ENCODE measurements at places on chromosomes 3 and 15.

DNA sequence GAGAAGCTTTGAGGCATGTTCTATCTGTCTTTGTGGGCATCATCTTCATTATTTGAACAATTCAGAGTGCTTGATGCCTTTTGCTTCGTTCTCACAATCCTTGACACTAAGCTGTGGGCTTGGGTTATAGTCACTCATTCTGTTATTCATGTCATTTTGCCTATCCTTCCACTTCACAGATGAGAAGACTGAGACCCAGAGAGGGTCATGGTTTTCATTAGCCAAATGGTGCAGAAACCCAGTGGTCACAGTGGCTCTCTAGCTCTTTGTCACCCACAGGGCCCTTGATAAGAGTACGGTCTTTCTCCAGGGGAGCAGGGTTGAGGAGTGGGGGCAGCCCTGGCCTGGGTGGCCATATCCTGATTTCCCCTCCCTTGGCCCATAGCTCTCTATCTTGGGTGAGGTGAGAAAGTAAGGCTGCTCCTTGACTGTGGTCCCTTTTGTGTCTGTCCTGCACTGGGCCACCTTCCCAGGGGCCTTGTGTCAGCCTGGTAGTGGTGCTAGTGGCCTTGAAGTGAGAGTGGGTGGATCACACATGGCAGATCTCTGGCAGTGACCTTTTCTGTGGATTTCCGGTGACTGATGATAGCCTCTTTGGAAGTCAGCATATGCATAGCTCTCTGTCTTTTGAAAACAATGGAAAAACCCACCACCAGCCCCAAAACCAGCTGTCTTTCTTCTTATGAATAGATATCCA, 130.1 kb downstream of the IGF1R start:
- no peak for DNase-seq

DNA sequence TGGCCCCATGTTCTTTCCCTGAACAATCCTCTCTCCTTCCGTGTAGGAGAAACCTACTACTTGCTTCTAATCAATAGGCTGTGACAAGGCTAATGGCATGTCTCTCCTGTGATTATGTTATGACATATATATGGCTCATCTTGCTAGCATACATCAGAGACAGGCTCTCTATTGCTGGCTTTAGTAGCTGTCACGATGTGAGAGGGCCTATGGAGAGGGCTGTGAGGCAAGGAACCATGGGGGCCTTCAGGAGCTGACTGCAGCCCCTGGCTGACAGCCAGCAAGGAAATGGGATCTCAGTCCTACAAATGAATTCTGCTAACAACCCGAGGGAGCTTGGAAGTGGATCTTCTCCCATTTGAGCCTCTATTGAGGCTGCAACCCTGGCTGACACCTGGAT, 96.3 kb downstream of the EOMES start:
- DNase-seq: no peak

DNA sequence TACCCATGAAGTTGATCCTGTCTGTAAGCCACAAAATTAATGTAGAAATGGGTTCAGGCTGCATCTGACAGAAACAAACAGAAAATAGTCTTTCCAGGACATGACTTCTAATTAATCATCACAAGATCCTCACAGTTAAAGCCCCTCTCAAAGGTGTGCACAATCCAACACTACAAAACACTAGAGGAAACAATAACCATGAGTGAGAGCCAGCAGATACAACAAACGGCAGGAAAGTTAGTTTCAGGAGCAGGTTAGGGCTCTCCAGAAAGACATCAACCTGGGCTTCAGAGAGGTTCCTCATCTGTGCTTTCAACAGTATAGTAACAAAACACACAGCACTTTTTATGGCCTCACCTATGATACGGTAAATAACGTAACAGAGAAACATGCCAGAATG, 42.8 kb downstream of the DPH3 start:
- no peak for DNase-seq

DNA sequence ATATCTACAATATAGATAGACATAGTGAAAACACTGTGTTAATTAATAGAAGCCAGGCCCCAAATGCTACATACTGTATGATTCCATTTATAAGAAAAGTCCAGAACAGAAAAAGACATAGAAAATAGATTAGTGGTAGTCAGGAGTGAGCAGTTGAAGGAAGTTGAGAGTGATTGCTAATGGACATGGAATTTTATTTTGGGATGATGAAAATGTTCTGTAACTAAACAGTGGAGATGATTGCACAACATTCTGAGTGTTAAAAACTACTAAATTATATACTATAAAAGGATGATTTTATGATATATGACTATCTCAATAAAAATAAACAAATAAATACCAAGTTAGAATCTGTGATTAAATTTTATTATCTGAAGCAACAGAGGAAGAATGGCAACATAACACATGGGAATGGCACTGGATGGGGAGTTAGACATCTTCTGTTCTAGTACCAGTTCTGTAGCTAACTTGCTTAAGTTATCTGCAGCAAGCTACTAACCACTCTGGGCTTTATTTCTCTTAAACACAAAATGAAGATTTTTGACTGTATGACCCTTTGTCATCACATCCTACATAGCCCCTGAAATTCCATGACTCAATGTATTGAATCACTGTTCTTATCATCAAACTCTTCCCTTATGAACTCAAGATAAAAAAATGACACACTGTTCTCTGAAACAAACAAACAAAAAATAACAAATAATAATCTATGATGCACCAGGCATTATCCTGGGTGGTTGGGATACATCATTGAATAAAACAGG, 612.7 kb downstream of the TBL1XR1 start:
- no peak for DNase-seq

GRCh38 chr3:35777563-35778554, 138.5 kb downstream of the ARPP21 start:
- no peak for DNase-seq

GRCh38 chr3:42827654-42828053, 18.4 kb downstream of the ACKR2 start:
- no peak for DNase-seq

GRCh38 chr3:62873761-62874710, 1.2 kb downstream of the CADPS start:
- no peak for DNase-seq

GRCh38 chr15:61777689-61778088, 282.6 kb downstream of the VPS13C start:
- DNase-seq: no peak

DNA sequence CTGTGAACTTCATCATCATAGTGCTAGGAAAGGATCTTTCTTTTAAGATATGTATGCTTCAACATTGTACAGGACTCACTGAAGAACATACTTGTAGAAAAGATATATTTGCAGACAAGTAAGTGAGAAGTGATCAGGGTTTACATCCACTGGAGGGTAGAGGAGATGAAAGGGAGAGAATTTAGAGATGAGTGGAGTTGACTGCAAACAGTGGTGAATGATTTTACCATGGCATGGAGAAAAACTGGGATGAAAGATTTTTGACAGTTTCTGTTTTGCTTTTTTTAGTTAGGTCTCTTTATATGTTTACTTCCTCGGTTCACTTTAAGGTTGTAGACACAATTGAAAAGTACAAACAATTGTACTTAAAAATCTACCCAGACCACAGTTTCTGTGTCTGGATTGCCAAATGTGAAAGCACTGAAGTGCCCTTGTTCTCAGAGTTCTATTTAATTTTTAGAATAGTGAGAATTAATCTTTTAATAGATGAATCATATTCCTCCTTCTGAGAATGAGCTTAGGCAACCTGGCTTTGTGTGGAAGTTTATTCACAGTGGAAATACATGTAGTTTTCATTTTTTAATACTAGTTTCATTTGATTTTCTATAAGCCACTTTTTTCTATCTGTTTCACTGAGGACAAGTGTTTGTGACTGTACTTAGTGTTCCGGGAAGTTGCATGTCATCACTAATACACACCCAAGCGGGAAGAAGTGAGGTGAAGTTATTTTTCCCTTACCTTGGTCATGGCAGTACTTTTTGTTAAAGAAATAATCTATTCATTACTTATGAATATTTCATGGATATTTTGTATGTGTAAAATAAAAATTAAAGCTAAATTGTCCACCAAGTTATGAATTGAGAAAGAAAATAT, 1.8 kb upstream of the GPR171 start:
- no peak for DNase-seq

DNA sequence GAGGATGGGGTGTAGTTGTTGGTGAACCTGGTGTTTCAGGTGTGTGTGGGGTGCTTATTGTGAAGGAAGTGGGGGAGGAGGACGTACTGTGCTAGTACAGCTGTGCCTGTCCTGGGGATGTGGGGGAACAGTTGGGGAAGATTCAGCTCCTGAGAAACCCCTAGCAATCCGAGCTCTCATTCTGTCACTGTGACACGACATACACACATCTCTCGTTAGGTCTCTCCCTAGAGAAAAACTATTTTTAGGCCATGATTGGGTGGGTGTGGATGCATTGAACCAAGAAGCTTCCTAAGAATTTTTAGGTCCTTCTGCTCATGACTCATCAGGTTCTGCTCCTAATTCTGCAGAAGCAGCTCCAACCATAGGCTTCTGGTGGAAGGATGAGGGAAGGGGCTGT, 54.3 kb downstream of the SLC30A4 start:
- DNase-seq: no peak

DNA sequence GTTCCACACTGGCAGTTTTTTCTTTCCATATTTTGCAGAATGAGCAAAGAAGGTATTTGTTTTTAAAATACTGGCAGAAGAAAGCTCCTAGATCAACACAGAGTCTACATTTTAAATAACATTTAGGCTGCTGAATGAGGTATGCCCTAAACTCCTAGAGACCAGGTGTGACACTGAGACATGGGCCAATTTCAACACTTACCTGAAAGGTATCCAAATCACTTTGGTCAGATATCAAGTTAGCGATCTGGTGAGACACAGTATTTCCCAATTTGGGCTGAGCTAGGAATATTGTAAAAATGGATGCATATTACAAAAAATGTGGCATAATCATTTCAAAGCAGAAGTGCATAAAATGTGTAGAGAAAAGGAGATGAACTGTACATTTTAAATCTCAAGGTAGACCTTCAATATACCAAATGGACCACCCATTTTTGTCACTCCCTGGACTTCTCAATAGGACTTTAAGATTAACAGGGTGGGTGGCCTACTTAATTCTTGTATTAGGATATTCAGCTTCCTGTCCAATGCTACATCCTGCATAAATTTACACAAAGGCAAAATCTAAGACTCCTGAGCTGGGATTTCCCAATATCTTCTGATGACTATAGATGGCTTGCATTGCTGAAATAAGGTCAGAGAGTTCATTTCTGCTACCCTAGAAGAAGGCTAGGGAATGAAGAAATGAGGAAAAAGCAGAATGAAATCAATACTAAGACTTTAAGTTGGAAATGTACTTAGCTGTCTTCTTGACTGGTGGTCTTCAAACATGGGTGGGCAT, 487.8 kb downstream of the FOXP1 start:
- no peak for DNase-seq

DNA sequence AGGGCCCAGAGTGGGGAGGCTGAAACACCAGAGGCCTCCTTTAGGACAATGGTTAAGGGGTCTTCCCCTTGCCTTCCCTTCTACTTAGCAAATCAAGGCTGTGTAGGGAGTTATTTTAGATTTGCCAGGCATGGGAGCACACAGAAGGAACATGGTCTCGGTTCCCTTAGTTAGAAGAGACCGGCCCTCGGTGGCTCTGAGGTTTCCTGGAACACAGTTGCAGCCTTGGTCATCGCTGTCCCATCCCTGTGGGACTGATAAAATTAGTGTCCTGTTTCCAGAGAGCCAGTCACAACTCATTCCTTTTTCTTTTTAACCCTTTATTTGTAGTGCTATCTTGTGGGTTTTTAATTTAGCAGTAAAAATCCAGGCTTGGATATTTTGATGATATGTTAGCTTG, 81.4 kb downstream of the CRTC3 start:
- DNase-seq: no peak

- no peak for DNase-seq
These were observed 628.6 kb upstream of the CCDC54 start for GRCh38 chr3:106748472-106749262.

DNA sequence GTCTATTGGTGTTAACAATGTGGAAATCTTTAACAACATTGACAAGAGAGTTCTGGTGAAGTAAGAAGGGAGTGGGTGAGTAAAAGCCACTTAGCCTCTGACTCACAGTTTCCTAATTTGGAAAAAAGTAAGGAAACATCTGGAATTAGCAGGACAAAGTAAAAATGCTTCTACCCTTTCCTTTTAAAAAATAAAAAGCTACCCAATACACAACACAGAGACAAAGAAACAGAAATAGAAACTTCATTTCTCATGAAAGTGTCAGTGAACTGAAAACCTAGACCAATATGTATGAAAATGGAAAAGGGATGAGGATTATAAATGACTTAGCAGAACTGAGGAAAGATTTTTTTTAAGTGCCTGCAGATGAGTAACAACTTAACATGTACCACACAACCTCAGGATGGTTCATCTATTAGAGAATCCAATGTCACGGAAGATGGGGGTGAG, 65.4 kb downstream of the SSR3 start:
- DNase-seq: no peak

GRCh38 chr3:87624860-87625259, 348.5 kb upstream of the POU1F1 start:
- DNase-seq: no peak

DNA sequence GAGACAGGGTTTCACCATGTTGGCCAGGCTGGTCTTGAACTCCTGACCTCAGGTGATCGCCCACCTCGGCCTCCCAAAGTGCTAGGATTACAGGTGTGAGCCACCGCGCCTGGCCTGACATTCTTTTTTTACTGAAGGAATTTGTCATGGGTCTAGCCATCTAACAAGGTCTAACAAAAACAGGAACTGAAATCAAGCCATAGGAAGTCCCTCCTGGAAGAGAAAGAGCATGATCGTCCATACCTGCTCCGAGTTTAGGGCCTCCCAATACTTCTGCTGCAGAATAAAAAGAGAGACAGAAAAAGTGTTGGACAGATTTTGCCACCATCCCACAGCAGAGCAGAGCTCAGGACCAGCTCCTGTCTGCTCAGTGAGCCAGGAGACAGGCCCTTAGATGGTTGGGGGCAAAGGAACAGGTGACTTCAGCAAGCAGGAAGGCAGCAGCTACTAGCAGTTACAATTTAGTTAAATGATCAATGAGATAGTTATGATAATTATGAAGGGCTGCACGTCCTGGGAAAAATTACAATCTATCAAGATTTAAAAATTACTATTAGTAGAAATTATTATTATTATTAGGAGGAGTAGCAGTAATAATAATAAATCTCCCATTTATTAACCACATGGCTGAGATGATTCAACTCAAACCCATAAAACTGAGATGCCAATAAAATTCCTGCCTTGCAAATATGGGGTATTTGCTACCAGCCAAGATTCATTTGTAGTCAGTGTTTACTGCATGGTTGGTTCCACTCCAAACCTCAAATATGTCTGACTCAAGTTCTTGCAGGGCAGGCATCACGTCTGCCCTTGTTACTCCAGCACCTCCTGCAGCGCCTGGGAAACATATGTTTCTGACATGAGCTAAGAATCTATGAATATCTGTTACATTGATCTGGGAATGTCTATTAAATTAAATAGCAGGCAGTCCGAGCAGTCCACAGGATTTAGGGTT, 40.1 kb downstream of the TMEM44 start:
- DNase-seq: no peak

- peak; percentile 21 for DNase-seq
These were observed 976 bp downstream of the ABHD17C start for GRCh38 chr15:80695911-80696661.

- DNase-seq: no peak
These were observed 578.8 kb downstream of the ROBO2 start for GRCh38 chr3:77618686-77619085.
